ENCODE measurements at places on chromosomes 2 and 18.

- DNase-seq = no peak
Observed at GRCh38 chr2:237874585-237875161, 15.2 kb downstream of the RAMP1 start.

- DNase-seq = no peak
Observed at GRCh38 chr2:210459880-210460279, 16.7 kb downstream of the LANCL1 start.

- DNase-seq = no peak
Observed at GRCh38 chr2:112607680-112608438, 23.4 kb downstream of the CHCHD5 start.

GRCh38 chr2:39476524-39476923 lies 39.4 kb upstream of the MAP4K3 start:
- no peak for DNase-seq

GRCh38 chr2:234320066-234320465 lies 176.8 kb downstream of the ARL4C start:
- no peak for DNase-seq

Measured in activated CD4-positive, alpha-beta T cell treated with anti-CD3 and anti-CD28 coated beads, Interleukin-2, amount 50 U/mL, for 24 hours (primary cell).